ENCODE measurements at places on chromosomes 3 and 15. TPM values are rescaled to one million over a fixed set of nuclear protein-coding genes. Genes with fewer than 3 reads are reported as not detected.

The ENTPD3 gene
- total RNA-seq = not detected

The CD80 gene
- total RNA-seq = not detected

The PCSK6 gene
- 0.55 TPM for total RNA-seq

- H3K36me3 ChIP-seq = no peaks in the 10 kb centered on the region
- H3K4me1 ChIP-seq = no peaks in the 10 kb centered on the region
- H3K27me3 ChIP-seq = peaks cover 27% of the 10 kb centered on the region
Measured at GRCh38 chr3:124592658-124593441, 137.4 kb upstream of the UMPS start.

The CIDEC gene
- total RNA-seq = not detected

DNA sequence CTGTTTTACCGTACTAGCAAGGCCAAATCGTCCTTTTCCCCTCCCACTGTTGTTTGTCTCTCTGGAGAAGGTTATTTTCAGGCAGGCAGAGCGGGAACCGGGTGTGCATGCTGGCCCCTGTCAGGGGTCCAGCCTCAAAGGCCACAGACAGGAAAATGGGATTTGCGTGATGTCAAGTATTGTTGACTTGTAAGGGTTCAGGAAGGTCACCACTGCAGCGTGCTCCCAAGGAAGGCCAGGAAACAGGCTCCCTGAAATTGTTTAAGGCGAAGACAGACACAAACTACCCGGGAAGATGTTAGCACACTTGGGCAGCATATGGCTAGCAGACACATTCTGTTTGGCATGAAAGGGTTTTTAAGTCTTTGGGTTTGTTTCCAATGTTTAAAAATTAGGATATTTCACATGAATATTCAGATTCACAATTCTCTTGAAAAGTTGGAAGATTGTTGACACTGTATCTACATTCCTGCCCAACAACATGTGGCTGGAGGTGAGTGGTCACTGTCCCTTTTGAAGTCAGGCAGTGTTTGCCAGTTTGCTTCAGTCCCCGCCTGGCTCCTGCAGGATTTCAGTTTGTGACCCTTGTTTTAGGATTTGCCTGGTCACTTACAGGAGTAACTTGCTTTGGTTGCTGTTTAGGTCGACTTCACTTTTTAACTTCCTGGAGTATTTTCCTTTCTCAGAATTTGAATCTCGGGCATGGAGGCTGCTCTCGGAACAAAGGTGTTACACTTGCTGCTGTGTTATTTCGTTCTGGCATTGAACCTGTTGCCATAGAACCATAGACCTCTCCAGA, 90.4 kb downstream of the BDH1 start:
- DNase-seq = no peak
- H3K27me3 ChIP-seq = no peaks in the 10 kb centered on the region
- H3K4me3 ChIP-seq = no peak overlapping the region
- H3K36me3 ChIP-seq = no peaks in the 10 kb centered on the region
- H3K4me1 ChIP-seq = peaks cover 52% of the 10 kb centered on the region

- no peak for DNase-seq
- H3K27me3 ChIP-seq = no peaks in the 10 kb centered on the region
- no peaks in the 10 kb centered on the region for H3K36me3 ChIP-seq
- no peak overlapping the region for H3K27ac ChIP-seq
Measured at GRCh38 chr3:38740537-38740936, 75.5 kb downstream of the SCN10A start.

The ST3GAL6 gene
- 4.4 TPM for total RNA-seq
